Posterior cingulate gyrus (tissue), 11 donors: ENCODE measurements at places on chromosomes 3 and 15.

- no peak for DNase-seq
Measured at GRCh38 chr3:72340476-72341379, 507.5 kb downstream of the SHQ1 start.

DNA sequence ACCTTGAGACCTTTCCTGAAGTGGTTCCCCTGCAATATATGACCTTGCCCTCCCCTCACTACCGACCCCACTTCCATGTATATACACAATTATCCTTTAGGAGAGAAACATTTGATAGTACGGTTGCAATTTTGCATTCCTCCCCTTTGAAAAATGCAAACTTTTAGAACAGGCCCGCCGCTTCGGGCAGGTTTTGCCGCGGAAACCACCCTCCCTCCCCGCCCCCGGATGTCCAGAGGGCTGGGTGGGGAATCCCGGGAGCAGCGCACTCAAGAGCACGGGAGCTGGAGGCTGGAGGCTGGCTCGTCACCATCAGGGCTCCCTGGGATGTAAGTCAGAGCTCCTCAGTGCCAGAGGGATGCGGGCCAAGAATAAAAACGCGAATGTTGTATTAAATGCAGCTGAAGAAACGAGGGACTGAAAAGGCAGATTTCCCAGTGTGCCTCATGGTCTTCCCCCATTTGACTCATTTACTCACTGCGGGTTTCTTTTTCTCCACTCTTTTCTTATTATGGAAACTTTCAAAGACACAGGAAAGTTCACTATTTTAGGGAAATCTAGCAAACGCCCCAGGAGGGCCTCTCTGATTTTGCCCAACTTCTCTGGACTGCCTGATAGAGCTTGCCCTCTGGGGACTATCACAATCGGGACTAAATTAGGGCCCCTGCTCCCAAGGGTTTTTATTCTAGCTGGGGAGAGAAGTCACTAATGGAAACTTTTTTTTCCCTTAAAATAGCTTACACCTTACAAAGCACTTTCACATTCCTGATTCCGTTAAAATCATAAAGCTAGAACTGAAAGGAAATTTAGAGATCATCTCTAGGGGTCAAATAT, 2.9 kb upstream of the USP3 start:
- peak; percentile 83 for DNase-seq

DNA sequence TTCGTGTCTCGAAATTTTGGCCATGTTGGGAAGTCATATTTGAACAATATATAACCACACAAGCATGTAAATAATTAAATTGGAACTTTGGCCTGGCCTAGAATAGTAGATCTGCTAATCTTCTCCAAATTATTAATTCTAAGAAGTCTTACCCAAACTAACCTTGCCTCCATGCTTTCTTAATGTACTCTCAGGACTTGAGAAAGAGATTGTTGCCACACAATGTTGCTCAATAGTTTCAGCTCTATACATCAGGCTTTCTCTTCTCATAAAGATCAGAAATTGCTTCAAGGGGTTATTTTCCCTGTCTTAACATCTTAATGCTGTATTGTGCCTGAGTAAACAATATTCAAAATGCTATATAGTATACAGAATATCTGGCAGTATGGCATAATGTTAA, 202.7 kb upstream of the LRIG1 start:
- DNase-seq, result no peak

DNA sequence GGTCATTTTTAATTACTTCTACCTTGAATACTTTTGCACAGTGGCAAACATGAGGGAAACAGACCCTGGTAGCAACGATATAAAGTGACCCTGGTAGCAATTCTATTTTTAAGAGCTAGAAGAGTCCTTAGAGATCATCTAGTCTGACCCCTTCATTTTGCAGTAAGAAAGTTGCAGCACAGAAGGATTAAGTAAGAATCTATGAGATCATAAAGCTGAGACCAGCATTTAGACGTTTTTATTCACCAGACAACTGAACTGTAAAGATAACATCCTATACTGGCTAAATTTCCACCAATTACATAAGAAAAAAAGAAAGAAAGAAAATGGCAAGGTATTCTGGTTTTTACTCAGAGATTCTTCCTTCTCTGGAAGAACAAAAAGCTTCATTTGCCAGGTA, 49.9 kb downstream of the LRRFIP2 start:
- DNase-seq, result no peak

DNA sequence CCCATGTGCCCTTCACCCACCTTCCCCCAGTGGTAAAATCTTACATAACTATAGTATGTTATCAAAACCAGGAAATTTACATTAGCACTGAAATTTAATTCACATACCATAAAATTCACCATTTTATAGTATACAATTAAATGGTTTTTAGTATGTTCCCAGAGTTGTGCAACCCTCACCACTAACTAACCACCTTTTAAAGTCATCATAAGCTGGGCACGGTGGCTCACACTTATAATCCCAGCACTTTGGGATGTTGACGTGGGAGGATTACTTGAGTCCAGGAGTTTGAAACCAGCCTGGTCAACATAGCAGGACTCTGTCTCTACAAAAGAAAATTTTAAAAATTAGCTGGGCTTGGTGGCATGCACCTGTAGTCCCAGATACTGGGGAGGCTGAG, 13.7 kb downstream of the FRMD5 start:
- no peak for DNase-seq

DNA sequence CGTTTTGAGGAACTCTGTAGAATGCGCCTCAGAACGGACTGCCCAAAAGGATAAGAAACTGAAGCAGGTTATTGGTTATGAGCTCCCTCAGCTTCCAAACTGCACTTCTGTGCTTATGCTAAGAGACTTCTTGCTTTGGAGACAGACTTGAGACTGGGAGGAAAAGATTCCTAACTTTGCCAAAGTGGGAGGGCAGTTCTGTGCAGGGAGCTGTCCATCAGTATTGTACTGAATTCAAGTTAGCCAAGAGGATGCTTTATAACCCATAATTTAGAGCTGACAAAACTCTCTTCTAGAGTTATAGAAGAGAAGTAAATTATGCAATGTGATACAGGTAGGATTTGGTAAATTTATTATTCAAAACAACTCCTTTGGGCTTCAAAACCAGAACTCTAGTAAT, 519.8 kb upstream of the GBE1 start:
- DNase-seq, result no peak

DNA sequence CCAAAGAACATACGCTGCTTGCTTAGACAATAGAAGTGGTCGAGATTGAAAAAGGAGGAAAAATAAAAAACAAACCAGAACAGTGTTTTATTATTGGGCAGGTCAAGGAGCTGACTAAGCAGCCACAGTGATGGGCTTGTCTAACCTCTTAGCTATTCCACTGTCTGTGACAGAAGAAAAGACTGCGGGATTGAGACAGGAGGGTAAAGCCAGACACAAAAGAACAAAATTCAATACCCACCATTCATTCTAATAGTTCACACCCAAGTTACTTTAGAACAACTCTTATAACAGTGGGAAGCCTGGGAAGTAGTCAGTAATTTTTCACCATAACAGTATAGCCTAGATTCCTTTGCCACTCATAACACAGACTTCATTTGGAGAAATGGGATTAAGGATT, 435.4 kb downstream of the MFSD1 start:
- DNase-seq, result no peak

DNA sequence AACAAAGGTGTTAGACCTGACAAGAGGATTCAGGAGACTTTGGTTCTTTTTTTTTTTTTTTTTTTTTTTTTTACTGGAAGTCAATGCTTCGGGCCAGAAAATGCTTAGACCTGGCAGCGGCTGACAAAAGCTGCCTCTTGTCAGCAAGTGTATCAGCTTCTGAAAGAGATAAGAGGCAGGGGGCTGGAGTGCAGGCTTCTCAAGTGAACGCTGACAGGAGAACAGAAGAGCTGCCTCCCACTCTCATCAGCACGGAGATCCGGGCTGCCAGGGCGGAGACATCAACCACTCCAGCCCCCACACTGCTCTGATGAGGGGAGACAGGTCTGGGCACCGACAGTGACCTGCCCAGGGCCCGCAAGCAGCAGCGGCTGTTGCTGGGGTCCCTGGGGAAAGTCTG, 9.4 kb upstream of the SCN5A start:
- no peak for DNase-seq

DNA sequence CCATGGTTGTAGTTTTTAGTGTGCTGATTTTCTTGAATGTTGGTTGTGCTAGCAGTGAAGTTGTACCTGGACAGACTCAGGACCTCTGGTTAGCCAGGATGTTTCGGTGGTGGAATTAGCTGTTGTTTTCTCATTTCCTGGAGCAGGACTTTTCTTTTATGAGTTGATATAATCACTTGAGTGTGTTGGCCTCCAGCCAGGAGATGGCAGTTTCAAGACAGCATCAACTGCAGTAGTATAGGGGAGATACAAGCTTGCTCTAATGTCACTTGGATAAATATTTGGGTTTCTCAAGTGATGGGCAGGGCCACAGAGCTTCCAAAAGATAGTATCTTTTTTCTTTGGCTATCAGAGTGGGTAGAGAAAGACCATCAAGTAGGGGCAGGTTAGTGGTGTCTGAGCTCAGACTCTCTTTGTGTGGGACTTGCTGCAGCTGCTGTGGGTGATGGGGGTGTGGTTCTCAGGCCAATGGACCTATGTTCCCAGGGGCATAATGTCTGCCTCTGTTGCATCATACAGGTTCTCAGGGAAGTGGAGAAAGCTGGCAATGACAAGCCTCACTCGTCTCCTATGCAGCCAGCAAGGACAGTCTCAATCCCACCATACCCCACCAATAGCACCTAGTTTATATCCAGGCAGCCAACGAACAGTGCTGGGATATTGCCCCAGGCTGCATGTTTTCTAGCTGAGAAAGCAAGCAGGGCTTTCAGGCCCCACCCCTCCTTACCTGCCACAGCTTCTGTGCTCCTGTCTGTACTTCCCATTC, 14.6 kb upstream of the OR5K2 start:
- no peak for DNase-seq

DNA sequence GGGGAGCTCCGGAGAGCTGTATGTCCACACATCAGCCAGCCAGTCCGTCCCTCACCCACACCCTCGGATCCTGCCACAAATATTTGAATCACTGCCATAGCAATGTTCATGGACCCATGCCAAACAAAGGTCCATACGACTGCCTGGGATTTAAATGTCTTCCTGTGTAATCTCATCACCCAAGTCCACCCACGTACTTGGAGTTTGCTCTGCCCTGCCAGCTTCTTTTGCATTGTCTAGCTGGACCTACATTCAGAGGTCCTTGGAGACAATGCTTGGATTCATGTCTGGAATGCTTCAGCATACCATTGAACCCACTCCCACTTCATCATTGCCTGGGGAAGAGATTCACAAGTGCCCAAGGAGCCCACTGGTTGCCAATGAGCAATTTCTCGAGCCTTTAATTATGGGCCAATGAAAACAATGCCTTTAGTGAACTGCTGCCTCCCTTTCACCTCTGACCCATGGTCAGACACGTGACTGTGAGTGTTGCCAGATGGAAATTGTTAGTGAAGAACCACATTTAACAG, 90.4 kb upstream of the PHLDB2 start:
- DNase-seq, result no peak

- DNase-seq, result no peak
Measured at GRCh38 chr3:185900228-185900627, 37.6 kb downstream of the TRA2B start.

- no peak for DNase-seq
Measured at GRCh38 chr15:70274255-70274880, 176.7 kb upstream of the TLE3 start.

DNA sequence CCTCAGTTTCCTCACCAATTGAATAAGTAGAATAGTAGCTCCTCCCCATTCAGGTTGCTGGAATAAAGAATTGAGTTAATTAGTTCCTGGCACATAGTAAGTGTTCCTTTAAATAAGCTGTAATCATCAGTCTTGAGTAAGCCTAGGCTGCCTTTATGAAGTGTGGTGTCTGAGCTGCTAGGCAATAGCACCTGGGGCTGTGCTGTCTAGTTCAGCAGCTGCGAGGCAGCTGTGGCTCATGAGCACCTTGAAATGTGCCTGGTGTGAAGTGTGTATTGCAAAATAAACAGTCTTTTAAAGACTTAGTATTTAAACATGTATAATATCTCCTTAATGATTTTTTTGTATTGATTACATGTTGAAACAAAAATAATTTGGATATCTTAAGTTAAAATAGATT, 77.6 kb downstream of the TOP2B start:
- DNase-seq, result no peak

DNA sequence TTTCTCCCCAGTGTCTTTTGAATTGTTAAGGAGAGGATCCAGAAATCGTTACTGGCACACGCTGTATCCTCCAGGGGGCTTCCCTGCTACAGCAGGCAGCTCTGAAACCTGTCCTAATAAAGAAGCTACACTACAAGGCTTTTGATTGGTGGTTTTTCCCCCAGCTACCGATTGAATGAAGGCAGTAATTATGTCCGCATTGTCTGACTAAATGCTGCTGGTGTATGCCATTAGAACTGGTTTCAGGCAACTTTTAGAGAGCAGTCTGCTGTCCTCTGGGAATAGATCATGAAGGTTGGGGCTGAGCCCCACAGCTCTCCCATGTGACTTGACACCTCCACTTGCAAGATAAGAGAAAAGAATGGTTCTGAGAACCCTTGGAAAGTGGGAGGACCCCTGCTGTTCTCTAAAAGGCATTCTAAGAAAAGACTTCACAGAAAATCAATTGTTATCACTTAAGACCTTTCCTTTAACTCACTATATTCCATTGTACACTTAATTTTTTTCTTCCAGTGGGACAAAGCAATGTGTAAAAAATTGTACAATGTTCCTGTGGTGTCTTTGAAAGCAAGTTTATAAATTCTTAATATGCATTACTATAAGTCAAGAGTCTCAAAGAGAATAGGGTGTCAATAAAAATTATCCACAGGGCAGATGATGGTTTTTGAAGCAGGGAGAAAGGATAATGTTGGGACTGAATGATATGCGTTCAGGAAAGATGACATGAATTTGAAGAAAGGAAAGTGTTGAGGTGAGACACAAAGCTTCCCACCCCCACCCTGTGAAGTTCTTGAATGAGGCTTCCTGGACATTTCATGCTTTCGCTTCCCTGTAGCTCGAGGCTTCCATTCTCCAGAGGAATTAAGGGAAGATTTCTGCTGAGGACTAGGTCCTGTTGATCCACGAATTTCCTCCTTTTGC, 53.0 kb upstream of the DAZL start:
- no peak for DNase-seq

DNA sequence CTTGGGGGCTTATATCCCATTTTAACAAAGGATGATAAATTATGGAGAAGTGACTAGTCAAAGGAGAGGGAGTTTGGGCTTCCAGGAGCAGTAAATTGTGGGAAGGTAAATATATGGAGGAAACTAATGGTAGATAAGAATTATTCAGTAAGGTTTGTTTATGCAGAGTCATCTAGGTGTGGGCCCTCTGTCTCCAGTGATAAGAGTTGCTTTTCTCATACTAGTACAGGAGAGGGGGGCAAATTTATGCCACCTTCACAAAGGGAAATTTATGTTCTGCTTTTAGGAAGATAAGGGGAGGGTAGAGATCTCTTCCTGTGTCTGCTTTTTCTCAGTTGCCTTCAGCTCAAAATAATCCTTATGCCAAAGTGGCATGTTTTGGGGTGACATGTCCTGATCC, 383.7 kb upstream of the PPP2R3A start:
- no peak for DNase-seq

GRCh38 chr3:108566599-108566998, 22.6 kb downstream of the CIP2A start:
- no peak for DNase-seq
